Stimulated activated naive CD4-positive, alpha-beta T cell (primary cell): ENCODE measurements at places on chromosomes 4 and X.

DNA sequence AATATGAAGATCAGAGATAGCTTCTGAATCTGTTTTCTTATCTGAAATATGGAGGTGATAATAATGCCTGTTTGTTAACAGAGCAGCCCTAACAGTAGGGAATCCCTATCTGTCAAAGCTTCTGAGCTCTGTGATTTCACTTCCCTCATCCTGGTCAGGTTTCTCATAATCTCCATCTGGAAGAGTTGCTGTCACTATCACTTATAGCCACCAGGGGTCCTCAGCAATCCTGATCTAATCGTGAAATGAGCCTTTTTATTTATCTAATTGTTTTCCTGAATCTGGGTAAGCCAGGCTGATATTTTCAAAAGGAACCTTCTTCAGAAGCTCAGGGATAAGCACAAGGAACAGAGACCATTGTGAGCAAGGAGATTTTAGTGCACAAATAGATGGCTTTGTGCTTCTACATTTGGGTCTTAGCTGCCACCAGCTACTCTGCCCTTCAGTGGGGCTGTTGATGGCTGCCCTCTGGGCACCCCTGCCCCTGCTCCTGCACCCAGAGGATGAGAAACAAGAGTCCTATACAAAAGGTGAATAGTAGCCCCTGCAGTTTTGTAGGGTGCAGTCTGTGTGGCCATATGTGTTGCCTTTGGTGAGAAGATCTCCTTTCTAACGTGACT lies 196.4 kb upstream of the RADX start:
- DNase-seq: no peak

- no peak for DNase-seq
Observed at GRCh38 chrX:130770615-130771014, 132.4 kb downstream of the ENOX2 start.

DNA sequence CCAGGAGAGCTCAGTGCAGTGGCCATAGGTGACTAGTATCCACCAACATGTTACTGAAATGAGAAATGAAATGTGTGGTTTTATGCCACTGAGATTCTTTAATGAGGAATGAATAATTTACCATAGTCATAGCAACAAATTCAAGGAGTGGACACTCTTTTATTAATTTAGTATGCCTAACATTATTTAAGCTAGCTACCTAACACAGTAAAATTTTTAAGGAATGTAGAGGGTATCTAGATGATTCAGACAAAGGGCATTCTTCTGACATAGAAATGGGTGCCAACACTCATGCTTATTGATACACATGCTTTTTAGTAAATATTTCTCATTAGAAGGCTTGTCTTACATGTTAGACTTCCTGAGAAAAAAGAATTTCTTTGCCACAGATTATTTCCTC lies 33.3 kb upstream of the SULT1B1 start:
- DNase-seq: no peak

DNA sequence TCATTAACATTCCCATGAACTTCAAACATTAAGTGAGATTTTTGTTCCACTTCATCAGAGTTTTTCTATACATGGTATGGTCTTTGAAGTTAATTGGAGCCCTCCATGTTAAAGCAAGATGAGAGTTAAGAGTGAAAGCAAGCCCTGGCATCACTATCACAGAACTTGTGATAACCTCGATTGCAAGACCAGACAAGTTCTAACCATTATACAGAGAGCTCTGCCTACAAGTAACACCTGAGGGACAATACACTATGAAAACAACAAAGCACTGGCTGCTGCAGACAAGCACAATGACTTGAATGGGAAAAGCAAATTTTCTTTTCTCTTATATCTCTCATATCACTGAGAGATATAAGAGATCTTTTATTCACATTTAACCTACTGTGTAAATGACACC lies 126.6 kb upstream of the GYPA start:
- no peak for DNase-seq

DNA sequence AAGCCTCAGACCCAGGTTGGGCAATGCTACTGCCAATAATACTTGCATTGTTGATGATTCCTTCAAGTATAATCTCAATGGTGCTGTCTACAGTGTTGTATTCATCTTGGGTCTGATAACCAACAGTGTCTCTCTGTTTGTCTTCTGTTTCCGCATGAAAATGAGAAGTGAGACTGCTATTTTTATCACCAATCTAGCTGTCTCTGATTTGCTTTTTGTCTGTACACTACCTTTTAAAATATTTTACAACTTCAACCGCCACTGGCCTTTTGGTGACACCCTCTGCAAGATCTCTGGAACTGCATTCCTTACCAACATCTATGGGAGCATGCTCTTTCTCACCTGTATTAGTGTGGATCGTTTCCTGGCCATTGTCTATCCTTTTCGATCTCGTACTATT lies 7.4 kb downstream of the LPAR4 start:
- DNase-seq: no peak

DNA sequence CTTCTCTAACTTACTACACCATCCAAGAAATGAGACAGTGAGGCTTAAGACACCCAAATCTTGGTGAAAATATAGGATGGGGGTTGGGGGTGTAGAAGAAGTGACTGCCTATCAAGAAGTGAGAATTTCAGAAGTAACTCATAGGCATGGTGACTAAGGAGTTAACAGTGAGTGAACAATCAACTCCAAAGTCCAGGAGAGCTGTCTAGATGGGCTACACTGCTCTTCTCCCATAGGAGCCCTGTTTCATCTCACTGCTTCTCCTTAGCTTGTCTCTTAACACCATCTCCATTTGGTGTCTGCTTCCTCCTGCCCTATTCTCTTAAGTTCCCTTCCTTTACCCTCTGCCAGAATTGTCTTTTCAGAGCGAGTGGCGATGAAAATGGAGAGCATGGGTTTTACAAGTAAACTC lies 22.7 kb downstream of the FABP2 start:
- DNase-seq: no peak

- no peak for DNase-seq
Observed at GRCh38 chr4:83556006-83556707, 20.2 kb downstream of the GPAT3 start.

DNA sequence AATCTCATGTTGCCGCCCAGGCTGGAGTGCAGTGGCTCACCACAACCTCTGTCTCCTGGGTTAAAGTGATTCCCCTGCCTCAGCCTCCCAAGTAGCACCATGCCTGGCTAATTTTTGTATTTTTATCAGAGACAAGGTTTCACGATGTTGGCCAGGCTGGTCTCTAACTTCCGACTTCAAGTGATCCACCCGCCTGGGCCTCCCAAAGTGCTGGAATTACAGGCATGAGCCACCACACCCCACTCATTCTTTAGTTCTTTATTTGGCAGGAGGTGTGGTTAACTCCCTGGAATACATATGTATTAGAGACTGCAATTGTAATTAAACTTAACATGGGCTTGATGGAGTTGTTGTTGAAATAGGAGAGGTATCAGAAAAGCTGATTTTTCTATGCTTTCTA lies 1396.9 kb upstream of the IGFBP7 start:
- no peak for DNase-seq

- no peak for DNase-seq
Observed at GRCh38 chr4:168777277-168777965, 232.6 kb downstream of the CBR4 start.

- no peak for DNase-seq
Observed at GRCh38 chrX:100591256-100592051, 6.7 kb downstream of the TNMD start.
